H7 (cell line): ENCODE measurements at places on chromosomes 7 and 10.

DNA sequence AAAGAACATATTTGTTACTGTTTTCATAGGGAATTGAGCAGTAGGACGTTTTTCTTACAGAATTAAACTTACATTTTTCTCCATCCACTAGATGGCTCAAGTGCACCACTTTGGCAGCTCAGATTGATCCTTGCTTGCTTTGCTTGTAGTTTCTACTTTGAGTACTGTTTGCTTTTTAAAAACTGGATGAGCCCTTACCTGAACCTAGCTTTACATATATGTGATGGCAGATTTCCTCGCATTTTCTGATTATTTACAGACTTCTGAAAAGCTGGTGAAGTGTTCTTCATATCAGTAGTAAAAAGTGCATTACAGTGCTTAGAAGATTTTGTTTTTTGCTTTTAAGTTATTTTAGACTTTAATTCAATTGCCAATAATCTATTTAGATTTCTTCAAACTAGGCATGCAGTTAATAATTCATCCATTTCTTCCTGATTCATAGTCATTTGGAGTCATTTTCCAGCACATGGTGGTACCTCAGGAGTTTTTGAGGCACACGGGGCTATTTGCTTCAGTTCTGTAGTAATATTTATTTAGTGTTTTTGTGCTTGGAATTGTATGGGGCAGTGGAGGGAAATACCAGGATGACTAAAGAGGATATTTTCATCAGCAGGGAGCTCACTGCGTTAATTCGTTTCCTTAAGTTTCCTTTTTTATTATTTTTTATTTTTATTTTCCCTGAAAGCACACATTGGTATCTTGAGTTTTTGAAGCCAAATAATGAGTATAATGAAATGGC is 57.3 kb downstream of the MAPK8 start:
- no peak for DNase-seq

DNA sequence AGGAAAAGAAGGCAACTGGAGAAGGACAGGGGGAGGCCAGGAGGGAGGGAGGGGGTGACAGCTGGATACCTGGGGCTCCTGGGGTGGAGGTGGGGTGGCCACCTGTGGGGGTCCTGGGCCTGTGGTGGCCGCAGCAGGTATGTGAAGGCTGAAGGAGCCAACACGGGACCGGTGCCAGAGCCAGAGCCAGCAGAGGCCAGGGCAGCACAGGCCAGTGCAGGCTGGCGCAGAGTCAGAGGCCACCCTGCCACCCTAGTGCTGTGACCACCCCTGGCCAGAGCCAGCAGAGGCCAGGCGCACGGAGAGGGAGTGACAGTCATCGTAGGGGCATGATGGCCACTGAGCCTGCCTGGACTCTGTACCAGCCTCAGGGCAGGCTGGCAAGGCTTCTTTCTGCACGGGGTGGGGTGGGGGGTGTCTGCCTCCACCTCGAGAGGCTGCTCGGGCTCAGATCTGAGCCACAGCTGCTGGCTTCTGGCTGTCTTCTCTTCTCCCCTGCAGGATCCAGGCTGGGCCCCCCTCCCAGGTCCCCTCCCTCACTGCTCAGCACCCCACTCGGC is 28.8 kb downstream of the YKT6 start:
- DNase-seq, result no peak

- peak; percentile 66 for DNase-seq
These were observed 1.8 kb downstream of the HOXA2 start for GRCh38 chr7:27100694-27101170.

DNA sequence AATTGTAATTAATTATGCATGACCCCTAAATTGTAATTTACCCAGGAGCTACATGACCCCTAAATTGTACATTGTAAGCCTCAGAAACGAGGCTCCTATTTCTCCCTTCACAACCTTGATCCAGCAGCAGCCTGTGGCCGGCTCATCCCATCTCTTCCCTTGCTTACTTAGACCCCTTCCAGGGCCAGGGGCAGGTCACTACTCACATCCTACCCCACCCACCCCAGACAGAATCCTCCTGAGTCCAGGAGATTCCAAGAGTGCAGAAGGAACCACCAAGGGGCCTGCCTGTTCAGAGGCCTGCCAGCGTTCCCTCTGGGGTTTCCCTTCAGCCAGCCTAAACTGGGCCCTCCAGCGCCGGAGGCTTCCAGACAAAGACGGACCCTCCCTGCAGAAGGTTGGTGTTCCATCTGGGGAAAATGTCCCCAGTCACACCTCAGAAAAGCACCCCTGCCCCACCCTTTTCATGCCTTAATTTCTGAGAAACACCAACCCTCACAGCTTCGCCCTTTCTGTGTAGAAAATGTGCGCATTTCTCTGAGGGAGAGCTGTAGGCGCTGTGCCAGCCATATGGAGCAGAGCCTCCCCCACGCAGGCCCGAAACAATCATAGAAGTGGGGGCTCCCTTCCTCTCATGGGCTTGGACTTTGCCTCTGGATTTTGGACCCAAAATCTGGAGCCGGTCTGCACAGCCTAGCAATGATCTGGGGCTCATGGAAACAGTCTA is 19.2 kb downstream of the LEP start:
- no peak for DNase-seq

DNA sequence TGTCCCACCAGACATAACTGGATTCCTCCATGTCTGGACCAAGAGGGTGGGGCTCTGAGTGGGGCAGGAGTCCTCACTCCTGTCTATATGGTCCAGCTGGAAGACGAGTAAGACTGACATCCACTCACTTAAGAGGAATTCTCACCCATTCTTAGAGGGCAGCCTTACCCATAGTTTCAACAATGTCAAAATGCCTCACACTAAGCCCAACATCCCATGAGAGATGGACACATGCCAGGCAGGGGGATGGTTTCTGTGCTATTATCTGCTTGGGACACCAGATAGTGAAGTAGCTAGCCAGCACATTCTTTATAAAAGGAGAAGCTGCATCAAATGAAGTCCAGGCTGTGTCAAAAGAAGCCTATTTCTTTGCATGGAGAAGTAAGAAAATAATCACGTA is 4.7 kb upstream of the LANCL2 start:
- DNase-seq, result no peak

GRCh38 chr10:132551093-132551807 is 13.7 kb downstream of the INPP5A start:
- DNase-seq, result peak; percentile 60

GRCh38 chr7:137891016-137891655 is 44.4 kb upstream of the DGKI start:
- DNase-seq, result no peak

DNA sequence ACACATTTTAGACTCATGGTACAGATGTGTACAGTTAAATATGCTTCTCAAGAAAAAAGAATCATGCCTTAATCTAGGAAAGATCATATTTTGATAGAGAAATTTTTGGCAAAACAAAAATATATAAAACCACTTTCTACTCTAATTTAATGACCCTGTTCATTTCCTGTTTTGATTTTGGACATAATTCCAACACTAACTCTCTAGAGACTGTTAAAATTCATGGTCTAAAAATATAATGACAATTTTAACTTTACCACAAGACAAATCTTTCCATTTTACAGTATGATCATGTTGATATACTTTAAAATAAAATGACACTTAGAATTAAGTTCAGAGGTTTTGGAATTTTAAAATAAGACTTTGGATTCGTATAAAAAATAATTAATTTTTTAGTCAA is 45.2 kb downstream of the PRKG1 start:
- no peak for DNase-seq

GRCh38 chr7:44471436-44471835 is 19.0 kb downstream of the NUDCD3 start:
- no peak for DNase-seq

DNA sequence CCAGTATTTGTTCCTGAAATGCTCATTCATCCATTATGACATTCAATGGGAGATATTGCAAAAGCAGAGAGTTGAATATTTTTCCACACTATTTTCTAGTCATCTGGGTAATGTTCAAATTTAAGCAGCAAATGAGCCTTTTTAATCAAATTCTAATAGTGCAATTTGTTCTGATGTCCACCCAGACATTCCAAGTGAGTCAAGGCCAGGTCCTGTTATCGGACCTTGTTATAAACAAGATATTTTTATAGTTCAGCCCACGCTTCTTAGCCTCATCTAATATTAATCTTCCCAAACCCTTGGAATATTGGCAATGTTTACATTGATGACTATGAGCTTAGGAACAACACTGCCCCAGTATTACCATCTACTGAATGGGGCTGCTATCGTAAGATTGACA is 500.1 kb upstream of the PHF14 start:
- DNase-seq, result no peak

DNA sequence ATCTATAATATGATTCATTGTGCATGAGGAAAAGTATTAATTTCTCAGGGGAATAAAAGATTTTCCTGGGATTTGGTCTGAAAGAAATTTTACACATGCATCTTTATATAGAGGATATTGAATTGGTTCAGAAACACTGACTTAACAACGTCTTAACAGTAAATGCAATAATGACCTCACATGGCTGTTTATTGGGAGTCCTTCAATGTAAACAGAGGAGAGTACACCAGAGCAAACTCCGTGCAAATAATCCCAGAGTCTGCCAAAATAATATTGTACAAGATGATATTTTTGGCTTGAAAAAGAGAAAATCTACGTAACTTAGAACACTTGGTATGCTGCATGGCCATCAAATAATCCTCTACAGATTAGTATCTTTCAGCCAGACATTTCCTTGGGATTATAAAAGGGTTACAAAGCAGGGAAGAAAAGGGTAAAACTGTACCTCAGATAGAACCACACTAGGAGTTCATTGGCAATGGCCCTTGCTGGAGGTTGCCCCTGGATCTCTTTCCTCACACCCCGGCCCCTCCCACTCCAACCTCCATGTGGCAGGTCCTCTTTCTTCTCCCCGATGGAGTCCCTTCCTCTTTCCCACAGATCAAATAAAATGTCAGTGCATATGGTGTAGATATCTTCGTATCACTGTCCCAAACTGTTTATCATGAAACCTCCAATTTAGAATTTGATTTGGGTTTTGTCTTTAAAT is 196.4 kb downstream of the EVX1 start:
- no peak for DNase-seq

DNA sequence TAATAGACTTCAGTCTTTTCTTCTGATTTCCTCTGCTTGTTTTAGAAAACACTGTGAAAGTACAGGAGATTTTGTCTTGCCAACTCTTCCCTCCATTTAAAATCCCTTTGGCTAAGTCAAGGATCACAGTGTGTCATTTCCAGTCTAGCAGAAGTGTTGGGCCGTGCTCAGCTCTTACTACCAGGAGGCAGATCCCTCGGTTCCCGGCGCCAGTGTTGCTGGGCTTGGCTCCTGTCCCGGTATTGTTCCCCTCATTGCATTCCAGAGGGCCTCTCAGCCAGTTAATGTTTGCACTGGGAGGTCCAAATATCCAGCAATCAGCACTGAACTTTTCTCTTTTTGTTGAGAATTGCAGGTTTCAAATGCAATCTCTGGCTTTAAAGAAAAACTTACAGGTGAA is 612.1 kb upstream of the MGMT start:
- DNase-seq, result peak; percentile 48

DNA sequence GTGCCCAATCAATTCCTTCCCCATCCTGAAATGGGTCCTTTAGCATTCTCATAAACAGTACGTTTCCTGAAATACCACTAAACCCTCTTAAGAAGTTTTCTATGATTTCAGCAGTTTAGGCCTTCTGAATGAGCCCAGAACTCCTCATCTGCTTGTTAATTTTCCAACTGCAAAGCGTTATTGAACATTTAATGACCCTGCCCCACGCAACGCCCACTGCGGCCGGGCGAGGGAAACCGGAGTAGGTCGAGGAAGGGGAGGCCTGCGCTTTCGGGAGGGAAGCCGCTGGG is 608 bp upstream of the UBN2 start:
- DNase-seq, result no peak

DNA sequence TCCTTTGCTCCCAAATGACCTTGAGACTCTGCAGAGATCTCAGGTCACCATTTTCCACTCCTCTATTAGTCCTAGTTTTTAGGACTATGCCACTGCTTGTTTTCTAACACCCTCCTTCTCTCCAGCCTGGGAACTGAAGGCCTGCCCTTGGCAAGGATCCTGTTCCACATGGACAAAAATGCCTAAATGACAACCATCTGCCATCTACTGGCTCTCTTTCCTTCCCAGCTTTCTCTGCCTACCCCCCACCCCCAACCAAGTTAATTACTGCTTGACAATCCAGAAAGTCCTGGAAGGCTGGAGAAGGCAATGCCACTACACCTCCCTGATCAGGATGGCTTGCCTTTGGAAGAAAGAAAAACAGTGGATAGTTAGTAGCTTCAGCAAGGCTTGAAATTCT is 44.8 kb upstream of the SP8 start:
- peak; percentile 49 for DNase-seq

DNA sequence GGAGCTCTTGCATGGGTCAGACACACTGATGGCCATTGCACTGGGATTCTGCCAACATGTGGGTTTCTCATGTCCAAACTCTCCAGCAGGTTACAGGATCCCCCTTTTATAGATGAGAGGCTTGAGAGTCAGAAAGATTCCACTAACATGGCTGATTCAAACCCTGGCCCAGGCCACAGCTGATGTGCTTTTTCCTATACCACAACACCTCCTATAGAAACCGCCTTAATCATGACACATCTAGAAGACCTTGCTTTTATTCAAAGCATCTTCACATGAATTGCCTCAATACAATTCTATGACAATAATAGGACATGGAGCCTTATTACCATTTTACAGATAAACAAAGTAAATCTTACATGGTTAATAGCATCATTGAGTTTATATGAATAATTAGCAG is 188.6 kb downstream of the DPY19L1 start:
- no peak for DNase-seq

GRCh38 chr7:141945356-141945755 is 1.4 kb downstream of the CLEC5A start:
- no peak for DNase-seq

GRCh38 chr7:85018498-85018897 is 168.4 kb downstream of the SEMA3D start:
- DNase-seq, result no peak

DNA sequence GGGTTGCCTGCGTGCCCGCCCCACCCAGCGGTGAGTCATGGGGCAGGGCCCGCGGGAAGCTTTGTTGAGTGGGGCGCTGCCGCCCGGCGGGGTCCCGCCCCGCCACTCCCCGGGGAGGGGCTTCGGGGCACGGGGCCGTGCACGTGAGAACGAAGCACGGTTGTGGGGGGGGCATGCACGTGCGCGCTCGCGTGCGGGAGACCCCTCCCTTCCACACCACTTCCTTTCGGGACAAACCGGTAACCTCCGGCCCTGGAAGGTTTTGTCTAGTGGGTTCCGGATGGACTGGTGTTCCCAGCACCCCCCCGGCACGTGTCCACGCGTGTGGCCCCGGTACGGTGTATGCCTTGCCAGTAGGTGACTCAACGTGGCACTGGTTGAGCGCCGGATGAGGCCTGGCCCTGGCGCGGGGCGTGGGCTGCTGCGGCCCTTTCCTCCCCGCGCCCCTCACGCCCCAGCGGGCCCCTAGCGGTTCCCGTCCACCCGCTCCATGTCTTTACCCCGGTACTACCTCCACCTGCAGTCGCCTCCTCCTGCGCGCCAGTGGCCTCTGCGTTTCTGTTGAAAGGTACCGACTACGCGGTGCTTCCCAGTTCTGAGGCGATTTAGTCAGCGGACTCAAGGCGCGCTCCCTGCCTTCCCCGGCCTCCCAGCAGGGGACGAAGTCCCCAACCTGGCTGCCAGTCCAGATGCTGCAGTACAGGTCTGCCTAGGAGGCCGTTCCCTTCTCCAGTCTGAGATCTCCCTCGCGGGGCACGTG is 3.1 kb downstream of the ADIRF start:
- peak; percentile 85 for DNase-seq

- no peak for DNase-seq
These were observed 619 bp downstream of the EXOC4 start for GRCh38 chr7:133253519-133253875.

GRCh38 chr10:132193907-132194552 is 7.3 kb downstream of the DPYSL4 start:
- DNase-seq, result peak; percentile 74
